ENCODE measurements at places on chromosomes 7 and 10. TPM values are rescaled to one million over a fixed set of nuclear protein-coding genes. Genes with fewer than 3 reads are reported as not detected.
A peak's percentile ranks its signal among the peaks of the same experiment; 100 is the strongest.

The LRRC4 gene
- not detected for total RNA-seq

The PTPRN2 gene
- 2.5 TPM for total RNA-seq

DNA sequence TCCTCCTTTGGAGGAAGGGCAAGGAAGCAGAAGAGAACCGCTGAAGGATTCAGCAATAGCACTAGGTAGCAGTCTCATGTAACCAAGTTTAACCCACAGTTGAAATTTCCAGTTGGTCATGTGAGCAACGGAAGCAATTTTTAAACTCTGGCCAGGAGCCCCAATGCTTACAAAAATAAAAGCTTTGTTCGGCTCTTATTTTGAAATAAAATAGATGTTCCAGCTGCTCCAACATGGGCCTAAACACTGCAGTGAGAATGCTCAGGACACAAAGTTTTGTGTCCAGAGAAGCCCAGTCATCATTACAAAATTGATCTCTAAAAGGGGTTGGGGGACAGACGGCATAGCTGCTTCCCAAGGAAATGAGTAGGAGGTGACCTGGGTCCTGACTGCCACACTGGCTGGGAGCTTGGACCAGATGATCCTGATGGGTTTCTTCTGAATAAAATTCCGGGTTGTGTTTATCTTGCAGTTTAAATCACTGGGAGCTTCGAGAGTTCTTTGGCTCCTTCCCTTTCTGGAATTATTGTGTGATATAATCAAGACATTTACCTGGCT is 452 bp upstream of the TMEM140 start:
- peak; percentile 76 for DNase-seq

DNA sequence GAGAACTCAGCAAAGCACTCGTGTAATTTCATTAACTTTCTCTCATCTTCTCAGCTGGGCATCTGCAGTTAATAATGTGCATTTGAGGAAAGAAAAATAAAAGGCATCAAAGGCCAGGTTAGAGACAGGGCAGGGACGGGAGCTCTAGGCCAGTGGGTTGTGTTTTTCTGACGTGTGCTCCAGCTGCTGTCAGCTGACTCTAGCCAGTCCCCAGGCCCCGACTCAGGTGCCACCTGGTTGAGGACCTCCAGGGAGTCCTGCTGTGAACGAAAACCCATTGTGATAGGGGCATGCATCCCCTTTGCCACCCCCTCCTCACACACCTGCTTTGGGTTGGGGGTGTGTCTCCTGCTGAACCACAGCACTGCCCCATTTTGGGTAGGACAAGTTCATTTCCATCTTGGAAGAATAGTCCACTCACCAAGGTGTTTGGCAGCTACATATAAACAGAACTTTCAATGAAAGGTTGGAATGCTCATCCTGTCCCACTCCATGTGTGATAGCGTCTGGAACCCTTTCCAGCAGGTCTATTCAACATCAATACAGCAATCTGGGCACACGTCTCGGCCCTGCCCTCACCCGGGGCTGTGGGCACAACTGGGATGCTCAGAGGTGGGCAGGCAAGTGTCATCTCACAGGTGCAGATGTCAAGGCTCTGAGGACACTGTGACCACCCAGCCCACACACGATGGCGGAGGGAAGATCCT is 146.1 kb upstream of the FAM20C start:
- no peak for DNase-seq

GRCh38 chr10:118342638-118343020 is 505 bp upstream of the FAM204A start:
- DNase-seq: no peak

DNA sequence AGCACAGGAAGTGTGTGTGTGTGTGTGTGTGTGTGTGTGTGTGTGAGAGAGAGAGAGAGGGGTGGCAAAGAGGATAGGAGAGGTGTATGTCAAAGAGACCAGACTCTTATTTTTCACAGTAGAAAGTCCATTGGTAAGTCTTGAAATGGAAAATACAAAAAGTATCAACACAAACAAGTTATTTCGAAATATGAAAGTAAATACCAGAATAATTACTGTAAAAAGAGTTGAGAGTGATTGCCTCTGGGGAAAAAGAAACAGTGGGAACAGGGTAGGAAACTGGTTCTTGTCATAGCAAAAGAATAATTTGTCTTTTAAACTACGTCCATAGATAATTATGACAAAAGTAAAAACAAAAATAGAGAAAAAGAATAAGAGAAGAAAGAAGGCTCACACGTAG is 29.0 kb upstream of the EIF5AL1 start:
- DNase-seq: peak; percentile 35

- no peak for DNase-seq
Measured at GRCh38 chr10:43313901-43314300, 47.0 kb upstream of the RASGEF1A start.

Measured in fibroblast of the aortic adventitia (primary cell).